ENCODE measurements at places on chromosomes 2 and 18.

DNA sequence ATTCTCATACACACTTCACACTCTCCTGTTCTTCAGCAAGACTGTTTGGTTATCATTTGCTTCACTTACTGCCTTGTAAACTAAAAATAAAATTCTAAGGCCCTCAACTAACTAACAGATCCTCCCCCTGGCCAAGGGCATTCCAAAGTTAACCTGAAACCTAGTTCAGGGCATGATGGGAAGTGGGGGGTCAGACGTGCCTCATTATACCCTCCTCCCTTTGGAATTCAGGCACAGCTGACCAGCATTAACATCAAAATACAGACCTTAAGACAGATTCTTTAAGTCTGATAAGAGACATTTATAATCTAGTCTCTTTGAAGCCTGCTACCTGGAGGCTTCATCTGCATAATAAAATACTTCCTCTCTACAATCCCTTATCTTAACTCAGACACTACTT is 221.0 kb downstream of the NOL4 start:
- DNase-seq, result no peak

DNA sequence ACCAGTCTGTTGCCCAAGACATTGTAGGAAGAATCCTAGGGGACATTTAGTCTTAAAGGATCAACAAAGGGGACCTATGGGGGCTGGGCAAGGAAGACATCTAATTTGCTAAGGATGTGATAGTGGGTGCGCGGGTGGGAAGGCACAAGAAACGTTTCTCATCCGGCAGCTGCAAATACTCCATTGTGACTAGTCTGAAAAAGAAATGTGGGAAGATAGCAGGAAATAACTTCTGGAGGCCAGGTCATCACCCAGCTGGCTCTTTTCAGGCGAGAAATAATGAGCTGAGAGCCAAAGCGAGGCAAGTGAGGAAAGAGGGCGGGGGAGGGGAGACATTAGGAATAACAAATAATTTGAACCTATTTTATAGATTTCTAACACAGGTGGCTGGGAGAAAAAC is 70.3 kb upstream of the NCK2 start:
- DNase-seq, result no peak

GRCh38 chr2:202376460-202377206 is 506 bp downstream of the BMPR2 start:
- no peak for DNase-seq

GRCh38 chr2:201872591-201872990 is 66.3 kb downstream of the CDK15 start:
- no peak for DNase-seq
